Breast epithelium (tissue), 4 donors: ENCODE measurements at places on chromosomes 4 and X.

DNA sequence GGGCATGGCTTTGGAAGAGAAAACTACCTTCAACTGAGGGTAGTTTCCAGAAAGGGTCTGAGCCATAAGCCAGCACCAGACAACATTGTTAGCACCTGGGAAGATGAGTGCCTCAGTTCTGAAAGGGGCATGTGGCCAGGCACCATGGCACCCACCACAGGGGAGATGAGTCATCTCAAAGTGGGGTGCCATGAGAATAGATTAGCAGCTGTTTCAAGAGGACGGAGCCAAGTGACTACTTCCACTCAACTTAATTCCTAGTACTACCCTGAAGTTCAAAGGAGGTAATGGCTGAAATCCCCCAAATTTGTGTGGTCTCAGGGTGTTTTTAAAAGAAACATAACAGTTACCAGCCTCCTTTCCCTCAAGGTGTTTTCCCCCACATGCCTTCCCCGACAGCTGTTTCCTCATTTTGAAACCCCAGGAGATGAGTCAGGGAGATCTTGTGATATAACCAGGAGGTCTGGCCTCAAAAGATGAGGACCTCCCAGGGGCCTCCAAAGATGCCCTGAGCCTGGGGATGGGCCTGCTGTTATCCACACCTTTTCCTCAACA is 27.8 kb upstream of the FTHL17 start:
- no peak for DNase-seq

DNA sequence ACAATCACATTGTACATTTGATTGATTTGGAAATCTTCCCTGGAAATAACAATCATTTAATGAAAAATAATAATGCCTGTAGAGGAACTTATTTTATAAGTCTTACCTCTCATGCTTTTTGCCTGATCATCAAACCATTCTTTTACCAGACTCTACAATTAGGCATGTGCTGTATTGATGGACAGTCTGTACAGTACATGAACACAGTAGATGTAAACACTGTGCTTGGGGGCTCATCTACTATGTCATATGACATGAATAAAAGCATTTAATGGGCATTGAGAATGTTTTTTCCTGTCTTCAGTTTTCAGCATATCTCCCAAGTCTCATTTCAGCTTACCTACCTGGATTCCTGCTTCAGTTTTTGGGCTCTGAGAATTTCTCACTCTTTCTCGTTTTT is 1070.9 kb downstream of the STIM2 start:
- DNase-seq: no peak

- DNase-seq: no peak
Measured at GRCh38 chr4:166798126-166798525, 436.2 kb downstream of the SPOCK3 start.

- DNase-seq: no peak
Measured at GRCh38 chrX:133530960-133531359, 115.7 kb upstream of the GPC4 start.

- DNase-seq: no peak
Measured at GRCh38 chrX:18875256-18875878, 108.5 kb downstream of the PHKA2 start.

DNA sequence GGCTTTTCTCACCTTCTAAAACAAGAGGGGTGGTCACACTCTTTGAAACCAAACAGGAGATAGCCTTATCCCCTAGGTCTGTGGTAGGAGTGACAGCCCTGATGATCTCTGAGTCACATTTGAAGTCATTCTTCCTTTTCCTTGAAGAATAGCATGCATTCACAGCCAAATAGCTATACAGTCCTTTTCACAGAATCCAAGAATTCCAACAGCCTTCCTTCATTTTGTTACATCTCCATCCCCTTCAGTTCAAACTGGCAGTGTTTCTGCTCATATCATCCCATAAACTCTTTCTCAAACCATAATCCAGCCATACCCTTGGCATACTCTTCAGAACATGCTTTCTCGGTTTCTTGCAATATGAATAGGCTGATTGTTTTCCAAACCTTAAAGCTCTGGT is 33.3 kb upstream of the TMEM184C start:
- DNase-seq: no peak

GRCh38 chr4:145251391-145251790 is 71.0 kb upstream of the OTUD4 start:
- no peak for DNase-seq

GRCh38 chrX:79452881-79453280 is 85.7 kb upstream of the ITM2A start:
- DNase-seq: no peak

DNA sequence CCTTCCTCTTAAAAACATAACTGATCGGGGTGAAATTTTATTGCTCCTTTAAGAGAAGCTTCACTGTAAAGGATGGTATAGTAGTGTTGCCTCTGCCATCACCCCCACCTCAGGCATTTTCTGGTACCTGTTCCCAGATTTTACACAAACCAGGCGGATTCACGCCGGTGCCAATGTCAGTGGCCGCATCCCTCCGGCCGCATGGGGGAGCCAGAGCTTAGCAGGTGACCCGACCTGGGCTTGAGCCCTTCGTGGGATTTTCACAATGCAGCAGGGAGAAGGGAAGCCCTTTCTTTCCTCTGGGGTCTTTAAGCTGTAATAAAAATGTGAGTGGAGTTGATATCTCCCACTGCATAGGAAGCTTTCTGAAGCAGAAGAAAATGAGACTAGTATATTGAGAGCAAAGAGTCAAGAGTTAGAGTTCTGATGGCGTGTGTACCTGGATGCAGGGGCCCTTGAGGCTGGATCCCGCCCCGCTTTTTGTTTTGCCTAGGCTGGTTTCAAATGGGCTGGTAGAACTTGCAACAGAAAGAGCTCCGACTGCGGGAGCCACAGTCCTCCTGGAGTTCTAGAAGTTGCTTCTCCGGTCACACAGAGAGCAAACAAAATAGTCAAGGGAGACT is 59.4 kb downstream of the POLR2B start:
- DNase-seq: peak; percentile 41

- DNase-seq: no peak
Measured at GRCh38 chr4:56448301-56448700, 12.2 kb downstream of the PAICS start.

DNA sequence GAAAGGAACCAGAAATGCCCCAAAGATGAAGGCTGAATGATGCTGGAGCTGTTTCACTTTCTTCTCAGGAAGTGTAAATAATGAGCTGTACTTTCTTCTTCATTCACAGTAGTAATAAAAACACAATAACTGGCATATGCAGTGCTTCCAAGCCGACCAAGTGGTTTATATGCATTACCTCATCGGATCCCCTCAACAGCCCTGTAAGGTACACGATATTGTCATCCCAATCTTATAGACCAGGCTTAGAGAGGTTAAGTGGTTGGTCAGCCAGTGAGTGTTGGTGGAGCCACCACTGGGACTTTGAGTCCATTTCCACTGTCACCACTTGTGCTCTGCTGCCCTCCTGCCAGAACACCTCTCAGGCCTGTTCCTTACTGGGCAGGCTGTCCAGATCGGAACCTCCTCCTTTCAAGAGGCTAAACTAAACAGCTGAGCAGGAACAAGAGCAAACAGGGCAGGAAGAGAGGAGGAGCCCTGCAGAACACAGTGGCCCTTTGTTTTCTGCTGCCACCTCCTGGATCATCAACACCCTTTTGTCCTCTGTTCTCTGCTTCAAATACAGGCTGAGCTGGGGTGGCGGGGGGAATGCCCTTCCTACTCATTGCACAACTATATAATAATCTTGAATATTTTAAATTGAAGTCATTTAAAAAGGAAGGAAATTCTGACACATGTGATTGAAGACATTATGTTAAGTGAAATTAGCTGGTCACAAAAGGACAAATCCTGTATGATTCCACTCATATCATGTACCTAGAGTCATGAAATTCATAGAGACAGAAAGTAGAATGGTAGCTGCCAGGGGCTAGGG is 112.5 kb upstream of the ATP6AP2 start:
- no peak for DNase-seq

DNA sequence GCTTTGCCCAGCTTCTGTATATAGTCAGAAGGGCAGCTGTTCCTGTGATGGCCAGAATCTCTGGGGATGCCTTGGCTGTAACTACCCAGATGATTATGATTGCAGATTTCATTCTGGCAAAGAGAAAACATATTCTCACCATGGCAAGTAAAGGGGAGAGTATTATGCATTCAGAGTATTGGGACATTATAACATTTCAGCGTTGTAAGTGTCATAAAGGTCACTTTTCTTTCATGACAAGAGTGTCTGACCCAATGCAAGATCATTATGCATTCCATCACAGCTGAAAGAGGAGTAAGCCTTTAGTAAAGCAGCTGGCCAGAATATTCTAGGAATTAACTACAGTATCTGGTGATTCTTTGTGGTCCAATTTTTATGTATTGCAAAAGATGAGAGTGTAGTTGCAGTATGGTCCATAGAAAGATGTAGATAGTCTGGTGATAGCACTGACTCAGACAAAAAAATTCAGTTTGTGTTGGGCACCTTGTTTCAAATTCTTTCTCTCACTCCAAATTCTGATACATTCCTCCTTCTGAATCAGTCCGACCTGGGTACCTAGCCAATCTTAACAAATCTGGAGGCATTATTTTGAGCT is 2366.3 kb downstream of the PCDH7 start:
- no peak for DNase-seq

- no peak for DNase-seq
Measured at GRCh38 chr4:110208419-110208818, 10.0 kb upstream of the ELOVL6 start.

GRCh38 chrX:40628506-40628905 is 5.3 kb downstream of the MPC1L start:
- no peak for DNase-seq

GRCh38 chr4:102552781-102553180 is 51.6 kb downstream of the NFKB1 start:
- no peak for DNase-seq

DNA sequence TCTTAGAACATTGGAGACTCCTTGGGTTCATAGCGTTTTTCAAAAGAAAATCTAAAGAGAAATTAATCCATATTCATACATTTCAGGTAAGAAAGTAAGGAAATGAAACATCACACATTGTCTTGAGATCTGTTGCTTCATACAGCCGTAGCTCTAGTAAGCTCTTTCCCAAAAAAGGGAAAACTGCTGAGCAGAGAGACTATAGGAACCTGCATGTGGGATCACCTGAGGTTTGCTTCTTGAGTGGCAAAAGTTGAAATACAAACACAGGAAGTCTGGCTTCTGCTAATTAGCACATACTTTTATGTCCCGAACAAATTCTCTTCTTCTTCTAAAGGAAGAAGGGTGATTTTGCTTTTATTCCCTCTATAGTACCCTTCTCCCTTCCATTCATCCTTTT is 57.7 kb downstream of the MRPL1 start:
- no peak for DNase-seq

- no peak for DNase-seq
Measured at GRCh38 chr4:110155654-110156053, 42.8 kb downstream of the ELOVL6 start.

DNA sequence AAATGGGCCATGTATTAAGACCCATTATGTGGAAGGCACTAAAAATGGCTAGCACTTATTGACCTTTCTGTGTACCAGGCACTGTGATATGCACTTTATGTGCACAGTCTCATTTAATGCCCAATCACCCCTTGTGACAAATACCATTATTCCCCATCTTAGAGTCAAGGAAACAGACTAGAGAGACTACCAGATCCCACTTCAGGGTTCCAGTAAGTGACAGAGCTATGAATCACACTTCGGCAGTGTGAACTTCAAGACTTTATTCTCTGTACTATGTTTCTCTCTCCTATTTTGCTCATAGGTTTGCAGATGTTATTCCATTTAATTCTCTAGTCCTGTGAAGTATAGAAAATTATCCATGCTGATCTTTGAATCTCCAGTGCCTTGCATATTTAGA is 107.0 kb downstream of the NFKB1 start:
- no peak for DNase-seq

DNA sequence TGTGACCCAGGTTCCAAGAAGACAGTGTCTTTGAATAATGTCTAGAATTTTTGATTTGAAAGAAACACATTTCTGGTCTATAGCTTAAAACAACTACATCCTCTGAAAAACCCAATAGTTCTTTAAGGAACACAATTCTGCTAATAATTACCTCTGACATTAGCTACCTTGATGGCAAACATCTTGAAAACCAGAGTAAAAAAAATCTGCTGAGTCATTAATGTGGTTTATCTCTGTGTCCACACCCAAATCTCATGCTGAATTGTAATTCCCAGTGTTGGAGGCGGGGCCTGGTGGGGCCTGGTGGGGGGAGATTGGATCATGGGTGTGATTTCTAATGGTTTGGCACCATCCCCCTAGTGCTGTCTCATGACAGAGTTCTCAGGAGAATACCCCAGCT is 1233.8 kb downstream of the NLGN4X start:
- no peak for DNase-seq

GRCh38 chr4:75469896-75470295 is 44.3 kb downstream of the RCHY1 start:
- DNase-seq: no peak

GRCh38 chr4:138438608-138439007 is 196.5 kb upstream of the SLC7A11 start:
- DNase-seq: no peak

GRCh38 chrX:19842542-19842941 is 44.9 kb downstream of the SH3KBP1 start:
- no peak for DNase-seq

- peak; percentile 81 for DNase-seq
Measured at GRCh38 chr4:53592686-53593501, 1.6 kb upstream of the LNX1 start.

DNA sequence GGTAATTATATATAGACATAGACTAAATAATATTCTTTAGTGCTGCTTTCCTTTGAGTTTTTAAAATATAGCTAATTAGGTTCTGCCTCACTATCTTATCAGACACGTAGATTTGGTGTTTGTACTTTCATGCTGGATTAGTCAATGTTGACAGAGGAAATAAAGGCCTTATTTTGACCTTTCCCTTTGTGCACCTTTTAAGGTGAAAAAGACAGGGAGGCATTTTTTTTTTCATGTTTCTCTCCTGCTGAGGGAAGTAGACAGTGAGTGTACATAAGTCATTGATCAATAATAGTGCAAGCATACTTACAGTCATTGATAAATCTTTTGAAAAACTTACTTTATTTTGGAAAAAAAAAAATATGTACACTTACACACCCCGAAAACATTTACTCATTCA is 467.8 kb downstream of the GRXCR1 start:
- no peak for DNase-seq

DNA sequence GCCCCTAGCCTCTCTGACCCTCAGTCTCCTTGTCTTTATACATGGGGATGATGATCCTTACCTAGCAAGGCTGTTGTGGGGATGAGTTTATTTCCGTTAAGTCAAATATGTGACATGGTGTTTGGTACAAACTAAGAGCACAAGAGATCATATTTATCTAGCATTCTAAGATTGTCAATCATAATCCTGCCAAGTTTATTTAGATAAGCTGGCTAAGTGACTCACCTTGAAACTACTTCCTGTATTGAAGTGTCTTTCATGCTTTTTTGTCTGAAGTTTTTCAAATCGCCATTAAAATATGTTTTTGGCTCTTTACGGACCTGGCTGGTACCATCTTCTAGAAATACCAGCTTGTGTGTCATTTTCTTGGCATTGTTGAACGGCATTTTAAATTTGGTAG is 30.7 kb downstream of the MAP7D3 start:
- DNase-seq: no peak
